ENCODE measurements at places on chromosomes 12 and 14.
A peak's percentile ranks its signal among the peaks of the same experiment; 100 is the strongest.

- DNase-seq, result no peak
These were observed 5.1 kb downstream of the C12orf56 start for GRCh38 chr12:64385468-64385867.

DNA sequence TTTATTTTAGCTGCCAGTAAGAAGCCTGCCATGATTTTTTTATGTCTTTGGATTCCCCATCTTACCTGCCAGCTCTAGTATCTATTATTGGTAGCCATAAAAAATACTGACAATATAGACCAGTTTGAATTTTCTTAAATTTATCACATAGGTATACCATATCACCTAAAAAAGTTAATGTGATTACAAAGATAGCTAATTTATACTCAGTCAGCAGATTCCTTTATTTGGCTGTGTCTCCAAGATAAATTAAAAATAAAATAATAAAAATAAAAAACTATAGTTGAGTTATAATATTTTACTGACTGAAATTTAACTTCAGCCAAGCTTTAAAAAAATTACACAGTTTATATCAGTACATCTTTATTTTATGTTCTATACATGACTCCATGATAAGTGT, 128.3 kb downstream of the GPHN start:
- no peak for DNase-seq

- no peak for DNase-seq
These were observed 1.7 kb downstream of the ZNF410 start for GRCh38 chr14:73888460-73888725.

GRCh38 chr12:121443193-121443870, 43.4 kb downstream of the RNF34 start:
- DNase-seq, result peak; percentile 46

DNA sequence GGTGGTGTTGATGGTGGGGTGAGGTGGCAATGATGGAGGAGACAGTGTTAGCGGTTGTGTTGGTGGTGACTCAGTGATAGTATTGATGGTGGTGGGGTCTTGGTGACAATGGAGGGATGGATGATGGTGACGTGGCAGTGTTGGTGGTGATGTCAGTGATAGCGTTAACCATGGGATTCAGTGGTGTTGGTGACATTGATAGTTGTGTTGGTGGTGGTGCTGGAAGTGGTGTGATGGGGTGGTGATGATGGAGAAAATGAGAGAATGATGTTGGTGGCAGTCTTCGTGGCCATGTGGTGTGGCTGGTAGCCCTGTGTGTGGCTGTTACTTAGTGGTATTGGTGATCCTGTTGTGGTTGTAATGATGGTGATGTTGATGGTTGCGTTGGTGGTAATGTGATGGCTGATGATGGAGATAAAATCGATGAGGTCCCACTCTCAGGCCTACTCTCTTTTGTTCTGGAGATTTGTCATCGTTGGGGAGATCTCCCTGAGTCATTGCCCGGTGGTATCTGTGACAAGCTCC, 2.6 kb downstream of the DTX1 start:
- no peak for DNase-seq

GRCh38 chr12:26126340-26127284, 1.8 kb upstream of the BHLHE41 start:
- DNase-seq, result no peak

GRCh38 chr14:83733670-83734069, 1796.3 kb upstream of the FLRT2 start:
- DNase-seq, result no peak

DNA sequence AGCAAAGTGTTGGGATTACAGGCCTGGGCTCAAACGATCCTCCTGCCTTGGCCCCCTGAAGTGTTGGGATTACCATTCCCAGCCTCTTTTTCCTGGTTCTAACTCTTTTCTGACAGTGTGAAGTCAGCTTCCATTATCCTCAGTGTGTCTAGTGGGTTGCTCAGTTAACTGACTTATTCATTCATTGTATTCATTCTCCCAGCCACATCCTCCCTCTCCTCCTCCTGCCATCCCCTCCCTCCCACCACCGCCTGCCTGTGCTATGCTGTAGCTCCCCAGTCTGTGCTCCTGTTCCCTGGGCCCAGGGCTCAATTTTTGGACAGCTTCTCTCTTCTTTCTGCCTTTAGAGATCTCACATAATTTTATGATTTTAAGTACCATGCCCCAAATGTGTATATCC, 19.4 kb downstream of the ATP6V0A2 start:
- no peak for DNase-seq

- DNase-seq, result no peak
These were observed 11.8 kb upstream of the DERA start for GRCh38 chr12:15899282-15899870.

All from astrocyte of the cerebellum (primary cell).